EH (cell line): ENCODE measurements at places on chromosomes 4 and X.
A peak's percentile ranks its signal among the peaks of the same experiment; 100 is the strongest.

- no peak for DNase-seq
Observed at GRCh38 chr4:7045961-7046921, 3.1 kb downstream of the TADA2B start.

- DNase-seq, result no peak
Observed at GRCh38 chr4:159484864-159485263, 382.0 kb downstream of the RAPGEF2 start.

DNA sequence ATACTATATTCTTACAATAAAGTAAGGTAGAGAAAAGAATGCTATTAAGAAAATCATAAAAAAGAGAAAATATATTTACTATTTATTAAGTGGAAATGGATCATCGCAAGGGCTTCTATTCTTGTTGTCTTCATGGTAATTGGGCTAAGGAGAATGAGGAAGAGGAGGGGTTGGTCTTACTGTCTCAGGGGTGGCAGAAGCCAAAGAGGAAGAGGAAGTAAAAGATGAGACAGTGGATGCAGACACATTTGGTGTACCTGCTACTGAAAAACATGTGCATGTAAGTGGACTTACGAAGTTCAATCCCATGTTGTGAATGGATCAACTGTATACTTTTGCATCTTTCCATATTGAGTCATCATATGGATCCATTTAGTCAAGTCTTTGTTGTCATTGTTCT, 1502.1 kb upstream of the ADGRL3 start:
- DNase-seq, result no peak

- DNase-seq, result no peak
Observed at GRCh38 chrX:31168551-31168950, 96.7 kb upstream of the FTHL17 start.

DNA sequence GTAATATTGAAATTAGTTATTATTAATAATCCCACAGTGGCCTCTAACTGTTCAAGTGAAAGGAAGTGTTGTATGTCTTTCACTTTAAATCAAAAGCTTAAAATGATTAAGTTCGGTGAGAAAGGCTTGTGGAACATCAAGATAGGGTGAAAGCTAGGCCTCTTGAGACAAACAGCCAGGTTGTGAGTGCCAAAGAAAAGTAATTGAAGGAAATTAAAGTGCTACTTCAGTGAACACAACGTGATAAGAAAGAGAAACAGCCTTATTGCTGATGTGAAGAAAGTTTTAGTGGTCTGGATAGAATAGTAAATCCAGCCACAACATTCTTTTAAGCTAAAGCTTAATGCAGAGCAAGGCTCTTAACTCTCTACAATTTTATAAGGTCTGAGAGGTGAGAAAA, 42.6 kb upstream of the IL13RA2 start:
- DNase-seq, result no peak

DNA sequence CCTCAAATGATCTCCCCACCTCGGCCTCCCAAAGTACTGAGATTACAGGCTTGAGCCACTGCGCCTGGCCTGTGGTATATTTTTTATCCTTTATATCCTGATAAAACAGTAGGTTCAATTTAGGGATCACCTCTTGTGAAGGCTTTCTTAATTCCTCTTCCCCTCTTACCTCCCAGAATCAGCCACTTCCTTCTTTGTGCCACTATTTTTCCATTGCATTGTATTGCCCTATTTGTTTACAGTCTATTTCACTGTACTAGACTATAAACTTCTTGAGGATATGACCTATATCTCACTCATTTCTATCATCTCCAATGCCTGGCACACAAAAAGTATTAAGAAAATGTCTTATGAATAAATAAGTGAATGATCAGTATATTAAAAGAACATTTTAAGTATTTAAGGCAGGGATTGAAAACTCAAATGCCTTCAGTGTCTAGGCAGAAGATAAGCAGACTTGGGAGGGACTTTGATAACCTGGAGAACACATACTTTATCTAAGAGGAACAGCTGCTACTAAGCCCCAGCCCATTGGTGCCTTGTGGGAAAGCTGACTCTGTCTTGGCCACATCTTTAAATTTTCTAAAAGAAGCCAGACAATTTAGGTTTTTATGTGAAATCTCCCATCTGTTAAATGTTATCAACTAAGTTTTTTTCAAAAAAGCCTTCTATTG, 82.3 kb upstream of the OGT start:
- no peak for DNase-seq

DNA sequence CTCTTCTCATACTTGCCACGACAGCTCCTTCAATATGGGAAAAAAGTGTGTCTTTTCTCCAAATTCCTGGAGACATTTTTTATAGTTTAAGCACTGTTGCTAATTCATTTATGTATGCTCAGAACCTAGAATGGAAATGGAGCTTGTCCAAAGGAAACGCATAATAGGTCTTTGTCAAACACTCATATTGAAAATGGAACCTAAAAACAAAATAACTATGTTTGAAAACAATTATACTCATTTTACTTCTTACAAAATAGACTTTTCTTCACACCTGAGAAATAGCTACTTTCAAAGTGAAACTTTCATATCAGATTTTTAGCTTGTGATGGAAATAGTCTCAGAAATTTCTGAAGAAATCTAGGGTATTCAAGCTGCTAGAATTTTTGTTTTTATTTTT, 529.7 kb upstream of the BOD1L1 start:
- DNase-seq, result no peak

DNA sequence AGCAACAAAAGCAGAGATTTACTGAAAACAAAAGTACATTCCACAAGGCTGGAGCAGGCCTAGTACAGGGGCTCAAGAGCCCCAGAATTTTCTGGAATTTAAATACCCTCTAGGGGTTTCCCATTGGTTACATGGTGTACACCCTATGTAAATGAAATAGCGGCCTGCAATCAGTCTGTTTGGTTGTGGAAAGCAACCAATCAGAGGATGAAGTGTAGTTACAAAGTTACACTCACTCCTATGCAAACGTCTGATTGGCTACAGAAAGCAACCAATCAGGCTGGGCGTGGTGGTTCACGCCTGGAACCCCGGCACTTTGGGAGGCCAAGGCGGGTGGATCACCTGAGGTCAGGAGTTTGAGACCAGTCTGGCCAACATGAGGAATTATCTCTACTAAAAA, 13.8 kb upstream of the TXLNG start:
- DNase-seq, result no peak

DNA sequence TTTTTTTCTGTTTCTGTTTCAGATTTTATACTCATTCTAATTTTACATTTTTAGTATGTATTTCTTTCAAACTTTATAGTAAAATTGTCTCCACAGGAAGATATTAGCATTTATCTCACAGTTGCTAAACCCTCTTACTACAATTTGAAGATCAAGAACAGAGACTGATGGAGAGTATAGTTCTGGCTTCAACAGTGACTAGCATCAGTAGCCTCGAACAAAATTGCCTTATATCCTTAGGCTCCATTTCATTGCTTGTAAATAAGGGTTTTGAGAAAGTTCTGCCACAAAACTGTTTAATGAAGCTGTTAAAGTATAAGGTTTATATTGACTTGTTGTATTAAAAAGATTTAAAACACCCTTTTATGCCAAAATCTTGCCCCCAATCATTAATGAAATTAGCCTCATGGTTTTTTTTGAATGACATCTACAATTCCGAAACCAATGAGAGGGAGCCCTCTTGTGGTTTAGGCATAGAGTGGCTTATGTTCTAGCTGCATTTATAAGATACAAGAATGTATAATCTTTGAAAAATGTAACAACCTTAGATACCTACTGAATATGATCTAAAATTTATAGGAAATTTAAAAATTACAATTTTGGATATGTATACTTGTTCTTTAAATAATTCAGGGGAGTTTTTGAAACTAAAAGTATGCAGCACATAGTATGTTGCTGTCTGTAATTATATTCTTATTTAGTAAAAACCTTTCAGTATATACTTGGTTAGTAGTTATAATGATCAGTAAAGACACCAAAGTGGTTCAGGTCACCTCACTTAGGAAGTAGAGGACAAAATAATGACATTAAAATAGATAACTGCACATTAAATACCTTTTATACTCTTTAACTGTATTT, 109.8 kb upstream of the HPGD start:
- DNase-seq, result peak; percentile 39

DNA sequence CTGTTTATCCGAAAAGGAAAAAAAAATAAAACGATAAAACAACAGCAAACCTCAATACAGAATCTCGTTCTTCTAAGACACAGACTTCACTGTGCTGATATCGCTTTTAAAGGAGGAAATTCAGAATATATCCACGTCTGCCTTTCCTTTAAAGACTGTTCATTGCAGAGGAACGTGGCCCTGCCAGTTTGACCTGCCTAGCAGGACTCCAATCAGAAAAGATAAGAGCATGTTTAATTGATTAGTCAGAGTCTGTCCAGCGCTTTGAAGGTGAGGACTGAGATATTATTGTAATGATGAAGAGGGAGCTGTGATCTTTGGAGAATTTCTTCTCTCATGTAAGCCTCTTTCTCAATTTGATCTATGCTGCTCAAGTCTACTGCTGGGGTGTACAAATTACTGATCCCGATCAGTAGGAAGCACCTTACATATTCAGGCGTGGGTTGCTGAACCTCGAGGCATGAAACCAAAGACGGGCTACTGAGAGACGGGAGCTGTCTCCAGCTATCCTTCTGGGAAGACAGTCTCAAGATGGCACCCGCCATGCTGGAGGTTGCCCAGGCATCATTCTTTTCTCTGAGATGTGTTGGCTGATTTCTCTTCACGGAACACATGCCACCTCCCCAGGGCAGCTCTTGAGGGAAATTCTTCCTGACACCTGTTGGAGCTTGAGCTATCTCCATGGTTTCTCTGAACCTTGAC, 146.1 kb downstream of the SHOX start:
- no peak for DNase-seq

DNA sequence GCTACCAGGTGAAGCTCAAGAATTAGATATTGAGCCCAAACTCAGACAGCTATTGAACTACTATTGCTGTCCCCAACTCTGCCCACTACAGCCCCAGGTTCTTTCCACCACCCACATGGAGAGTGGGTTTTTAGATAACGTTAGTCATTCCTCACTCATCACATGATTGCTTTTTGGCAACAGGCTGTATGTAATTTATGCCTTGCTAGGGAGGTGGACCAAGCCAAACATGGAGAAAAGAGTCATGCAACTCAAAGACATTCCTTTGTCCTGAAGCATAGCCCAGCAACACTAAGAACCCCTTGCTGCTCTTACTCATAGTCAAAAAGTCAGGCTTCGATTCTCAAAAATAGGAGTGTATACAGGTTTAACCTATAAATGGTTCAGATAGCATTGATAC, 275.9 kb upstream of the VCX3A start:
- DNase-seq, result peak; percentile 32

GRCh38 chrX:47210661-47211425, 7.6 kb upstream of the CDK16 start:
- no peak for DNase-seq

DNA sequence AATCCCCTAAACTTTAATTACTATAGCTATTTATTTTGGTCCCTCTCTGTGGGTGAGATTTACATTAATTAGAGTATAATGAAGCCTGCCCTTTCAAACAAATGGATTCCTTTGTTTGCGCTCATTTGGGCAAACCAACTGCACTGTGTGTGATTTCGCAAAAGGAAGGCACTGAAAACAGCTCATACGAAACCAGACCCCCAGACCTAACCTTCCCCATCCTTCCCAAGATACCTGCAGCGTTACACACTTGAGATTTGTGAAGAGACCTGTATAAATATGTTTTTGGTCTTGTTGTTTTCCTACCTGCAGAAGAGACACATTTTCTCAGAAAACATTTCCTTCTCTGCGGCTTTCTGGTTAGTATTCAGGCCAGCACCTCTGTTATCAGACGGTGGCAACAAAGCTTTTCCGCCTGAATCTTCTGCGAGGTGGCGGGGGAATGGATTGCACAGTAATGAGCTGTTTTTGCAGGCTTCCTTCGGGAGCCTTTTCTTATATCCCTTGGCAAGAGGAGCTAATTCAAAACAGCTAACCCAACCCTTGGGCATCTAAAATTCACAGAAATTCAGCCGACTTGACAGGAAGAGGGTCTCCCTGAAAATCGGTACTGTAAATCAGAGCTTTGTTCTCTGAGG, 47.6 kb downstream of the CBLL2 start:
- no peak for DNase-seq

GRCh38 chr4:102324730-102325129, 20.6 kb downstream of the SLC39A8 start:
- DNase-seq, result peak; percentile 1

- DNase-seq, result no peak
Observed at GRCh38 chr4:16817286-16817685, 81.2 kb downstream of the LDB2 start.

GRCh38 chr4:60683973-60684372, 516.2 kb upstream of the ADGRL3 start:
- DNase-seq, result peak; percentile 95

GRCh38 chr4:76995776-76996175, 46.2 kb downstream of the SEPTIN11 start:
- DNase-seq, result no peak

GRCh38 chr4:179817317-179817716, 2375.1 kb upstream of the AGA start:
- DNase-seq, result no peak

DNA sequence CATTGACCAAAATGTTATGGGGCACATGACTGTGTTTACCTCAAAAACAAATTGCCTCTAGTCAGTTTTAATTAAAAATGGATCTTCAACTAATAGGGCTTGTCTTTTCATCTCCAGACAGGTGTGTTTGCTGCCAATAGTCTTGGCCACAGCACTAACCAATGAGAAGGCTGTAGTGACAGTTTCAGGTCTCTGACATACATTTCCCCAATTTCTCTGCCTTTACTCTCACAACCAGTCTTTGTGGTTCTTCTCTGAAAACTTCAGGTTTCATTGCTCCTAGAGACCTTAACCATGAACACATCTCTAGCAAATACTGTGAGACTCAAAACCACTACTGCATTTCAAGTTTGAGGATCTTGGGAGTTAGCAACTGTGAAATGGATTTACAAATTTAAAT, 3.5 kb upstream of the EDNRA start:
- DNase-seq, result no peak

GRCh38 chr4:3514221-3514780, 17.9 kb downstream of the LRPAP1 start:
- DNase-seq, result no peak

DNA sequence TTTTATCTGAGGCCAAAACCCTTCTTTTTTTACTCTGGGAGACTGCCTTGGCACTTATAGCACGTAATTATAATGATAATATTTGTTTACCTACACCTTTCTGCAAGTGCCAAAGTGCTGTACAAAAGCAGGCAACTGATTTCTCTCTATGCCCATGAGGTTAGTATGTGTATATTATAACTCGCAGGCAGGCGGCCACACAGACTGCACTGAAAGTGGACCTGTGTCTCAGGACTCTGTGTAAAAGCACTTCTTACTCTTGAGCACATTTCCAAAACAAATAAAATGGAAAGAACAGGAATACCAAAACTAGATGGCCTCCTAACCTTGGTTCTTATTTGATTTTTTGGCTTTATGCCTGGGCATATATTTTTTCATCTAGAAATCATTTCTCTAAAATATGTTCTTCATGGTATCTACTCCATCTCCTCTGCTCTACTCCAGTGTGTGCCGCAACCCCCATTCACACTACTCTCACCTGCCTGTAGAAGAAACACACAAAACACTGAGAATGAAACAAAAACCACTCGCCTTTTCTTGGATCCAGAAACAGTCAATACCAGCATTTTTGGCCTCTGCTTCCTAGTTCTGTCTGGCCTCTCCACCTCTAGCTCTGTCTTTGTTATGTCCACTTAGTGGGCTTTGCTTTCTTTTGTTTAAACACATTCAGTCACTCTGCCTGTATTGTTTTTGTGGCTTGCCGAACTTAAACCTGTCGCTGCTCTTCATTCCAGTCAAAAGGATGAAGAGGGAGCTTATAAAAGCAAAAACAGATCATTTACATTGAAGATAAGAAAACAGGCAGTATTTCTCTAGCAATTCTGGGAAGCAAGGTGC, 934.5 kb upstream of the TENM3 start:
- no peak for DNase-seq

GRCh38 chr4:121950680-121951520, 960 bp downstream of the TRPC3 start:
- peak; percentile 39 for DNase-seq
